Naive thymus-derived CD8-positive, alpha-beta T cell (primary cell): ENCODE measurements at places on chromosomes 6 and 20.

- DNase-seq = no peak
Observed at GRCh38 chr6:163579880-163580295, 165.4 kb downstream of the QKI start.

GRCh38 chr20:45892049-45892825 is 1.1 kb downstream of the CTSA start:
- no peak for DNase-seq

DNA sequence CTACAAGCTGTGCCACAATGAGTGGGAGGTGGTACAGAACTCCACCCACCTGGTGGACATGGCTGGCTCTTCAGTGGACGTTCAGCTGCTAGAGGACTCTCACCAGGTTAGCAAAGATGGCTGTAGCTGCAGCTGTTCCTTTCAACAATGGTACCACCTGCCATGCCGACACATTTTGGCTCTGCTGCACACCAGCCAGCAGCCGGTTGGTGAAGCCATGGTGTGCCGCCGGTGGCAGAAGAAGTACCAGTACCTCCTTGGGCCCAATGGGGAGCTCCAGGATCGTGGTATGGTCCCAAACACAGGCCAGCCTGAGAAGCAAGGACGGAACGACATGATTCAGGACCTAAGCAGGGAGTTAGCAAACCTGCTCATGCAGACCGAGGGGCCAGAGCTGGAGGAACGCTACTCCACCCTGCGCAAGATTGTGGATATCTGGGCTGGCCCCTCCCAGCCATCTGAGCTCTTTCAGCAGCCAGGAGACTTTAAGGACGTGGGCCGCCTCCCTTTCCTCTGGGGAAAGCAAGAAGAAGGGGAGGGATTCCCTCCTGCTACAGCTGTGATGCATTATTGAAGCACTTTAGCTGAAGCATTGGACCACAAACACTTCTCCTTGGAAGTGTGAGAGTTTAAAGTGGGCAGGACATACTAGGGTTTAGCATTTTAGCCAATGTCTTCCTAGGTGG is 2.8 kb upstream of the ZSWIM1 start:
- DNase-seq = no peak

DNA sequence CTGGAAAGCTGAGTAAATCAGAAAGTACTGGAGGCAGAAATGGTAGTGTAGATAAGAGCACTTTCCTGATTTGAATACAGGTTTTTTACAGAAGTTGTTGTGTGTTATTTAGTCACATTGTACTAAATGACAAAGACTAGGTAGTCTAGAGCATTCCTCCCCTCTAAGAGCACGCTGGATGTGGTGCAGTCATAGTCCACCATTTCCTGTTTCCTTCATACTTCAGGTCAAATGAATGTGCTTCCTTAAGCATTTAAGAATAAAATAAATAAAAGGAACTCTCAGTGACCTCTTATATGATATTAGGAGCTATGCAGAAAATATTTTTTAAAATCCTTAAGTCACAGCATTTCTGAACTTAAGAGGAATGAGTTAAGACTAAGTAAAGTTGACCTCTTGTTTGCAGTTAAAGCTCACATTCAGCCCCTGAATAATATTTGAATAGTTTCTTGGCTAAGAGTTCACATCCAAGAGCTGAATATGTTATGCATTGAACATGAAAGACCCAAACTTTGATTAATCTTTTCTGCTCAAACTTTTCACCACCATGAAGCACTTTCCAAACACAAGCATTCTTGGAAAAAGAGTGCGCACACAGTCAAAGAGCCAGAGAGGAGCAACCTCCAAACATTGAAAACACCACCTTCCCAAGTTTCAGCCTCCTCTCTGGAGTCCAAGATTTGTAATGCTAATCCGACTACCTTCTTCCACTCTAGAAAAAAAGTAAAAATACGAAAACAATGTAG is 53.4 kb upstream of the TMEM30A start:
- DNase-seq = no peak

GRCh38 chr20:25399037-25399430 is 8.4 kb upstream of the ABHD12 start:
- peak; percentile 52 for DNase-seq

DNA sequence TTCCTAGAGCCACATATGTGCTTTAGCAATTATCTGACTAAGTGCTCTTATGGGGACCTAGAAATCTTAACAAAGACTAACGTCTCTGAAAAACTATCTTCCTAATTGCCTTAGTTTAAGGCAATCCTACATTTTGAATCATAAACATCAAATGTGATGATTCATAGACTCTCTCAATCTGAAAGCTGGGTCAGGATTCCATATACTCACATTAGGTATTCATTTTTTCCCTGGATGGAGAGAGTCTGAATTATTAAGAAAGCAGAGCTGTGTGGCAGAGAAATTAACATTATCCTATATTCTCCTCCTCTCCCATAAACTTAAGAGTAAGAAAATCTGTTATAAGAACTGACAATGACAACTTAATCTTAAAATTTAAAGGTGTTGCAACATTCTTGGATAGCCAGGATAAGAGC is 1.6 kb upstream of the PRL start:
- DNase-seq = no peak

DNA sequence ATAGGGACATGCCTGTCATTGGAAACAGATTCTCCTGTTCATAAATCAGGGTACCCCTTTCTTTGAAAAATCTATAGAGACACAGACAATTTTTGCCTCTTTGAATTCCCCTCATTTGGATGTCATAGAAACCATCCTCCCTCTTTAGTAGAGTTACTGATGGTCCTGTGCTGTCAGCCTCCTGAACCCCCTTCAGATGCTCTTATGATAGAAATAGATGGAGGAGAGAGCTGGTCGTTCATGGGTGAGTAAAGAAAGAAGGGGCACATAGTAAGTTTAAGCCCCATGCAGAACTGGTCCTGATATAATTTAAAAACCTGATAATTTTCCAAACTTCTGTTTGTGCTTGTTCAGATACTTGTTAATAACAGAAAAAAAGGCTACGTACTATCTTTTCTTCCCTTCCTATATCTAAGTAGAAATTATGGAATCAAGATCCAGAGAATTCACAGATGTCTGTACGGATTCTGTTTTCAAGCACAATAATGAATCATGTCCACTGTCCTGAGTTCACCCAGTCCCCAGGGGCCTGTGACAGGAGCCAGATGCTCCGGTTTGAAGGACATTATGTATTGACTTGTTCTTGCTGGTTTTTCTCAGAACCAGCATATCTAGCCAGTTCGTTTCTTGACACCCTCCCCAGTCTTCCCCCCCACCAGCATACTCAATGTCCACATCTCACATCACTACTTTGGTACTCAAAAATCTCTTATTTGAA is 78.1 kb downstream of the NCOA7 start:
- DNase-seq = no peak

- no peak for DNase-seq
Observed at GRCh38 chr6:6750594-6751265, 162.2 kb downstream of the LY86 start.
